ENCODE measurements at places on chromosomes 12 and 14. TPM values are rescaled to one million over a fixed set of nuclear protein-coding genes. Genes with fewer than 3 reads are reported as not detected.

DNA sequence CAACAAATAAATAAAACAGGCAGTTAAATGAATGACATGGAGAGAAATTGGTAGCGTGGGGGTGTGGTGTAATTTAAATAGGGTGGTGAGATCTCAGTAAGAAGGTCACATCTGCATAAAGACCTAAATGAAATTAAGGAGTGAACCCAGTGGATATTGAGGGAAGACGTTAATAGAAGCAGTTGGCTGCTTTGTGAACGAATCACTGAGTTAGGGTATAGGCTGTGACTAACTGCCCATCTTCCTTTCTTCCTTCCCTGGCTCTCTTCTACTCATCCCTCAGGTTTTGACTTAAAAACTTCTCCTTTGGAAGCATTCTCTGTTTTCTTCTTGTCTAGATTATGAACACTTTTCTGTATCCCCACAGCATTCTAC lies 64.7 kb downstream of the BTG1 start:
- DNase-seq: no peak

DNA sequence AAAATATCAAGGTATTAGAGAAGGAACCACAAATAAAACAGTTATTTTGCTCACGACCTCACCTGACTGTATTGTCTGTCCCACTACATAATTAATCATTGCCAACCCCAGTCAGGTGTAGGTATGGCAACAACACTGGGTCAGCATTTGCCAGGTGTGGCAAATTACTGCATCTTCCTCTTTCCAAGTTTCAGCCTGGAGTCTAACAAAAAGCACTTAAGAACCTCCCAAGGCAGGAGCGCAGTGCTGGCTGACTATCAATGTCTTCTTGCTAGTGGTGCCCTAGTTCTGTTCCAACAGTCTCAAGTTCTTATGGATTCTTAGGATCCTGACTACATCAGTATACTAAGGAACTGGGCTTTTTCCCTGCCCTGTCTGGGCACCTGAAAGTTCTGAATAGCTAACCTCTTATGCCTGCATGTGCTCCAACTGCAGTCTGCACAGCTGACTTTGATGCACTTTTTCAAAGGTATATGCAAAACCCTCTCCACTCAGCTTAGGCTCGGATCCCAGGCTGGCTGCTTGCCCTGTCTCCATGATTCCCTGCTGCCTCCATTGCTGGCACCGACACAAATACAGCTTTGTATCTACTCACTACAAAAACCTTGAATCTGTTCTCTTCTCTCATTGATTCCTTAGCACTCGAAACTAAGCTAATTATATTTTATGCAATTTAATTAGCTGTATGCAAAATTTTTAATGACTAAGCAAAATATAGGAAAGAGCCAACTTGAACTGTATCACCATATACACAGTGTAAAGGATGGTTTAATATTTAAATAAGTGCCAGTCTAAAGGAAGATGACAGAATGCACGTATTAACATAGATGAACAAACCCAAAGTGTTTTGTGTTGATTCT lies 113.3 kb downstream of the PRKD1 start:
- no peak for DNase-seq

DNA sequence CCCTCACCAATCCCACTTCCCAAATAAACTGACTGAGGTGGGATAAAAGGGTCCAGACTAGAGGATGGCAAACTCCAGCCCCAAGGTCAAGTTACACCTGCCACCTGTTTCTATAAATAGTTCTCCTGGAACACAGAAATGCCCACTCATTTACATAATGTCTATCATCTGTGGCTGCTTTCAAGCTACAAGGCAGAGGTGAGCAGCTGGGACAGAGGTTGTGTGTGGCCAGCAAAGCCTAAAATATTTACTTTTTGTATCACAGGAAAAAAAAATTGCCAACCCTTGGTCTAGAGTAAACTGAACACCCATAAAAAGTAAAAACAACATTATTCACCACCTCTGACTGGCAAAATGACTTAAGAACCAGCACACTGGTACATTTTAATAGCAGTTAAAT lies 269.4 kb downstream of the RGS6 start:
- no peak for DNase-seq

- no peak for DNase-seq
These were observed 13.4 kb downstream of the ACOT6 start for GRCh38 chr14:73625706-73626105.

- no peak for DNase-seq
These were observed 64.5 kb downstream of the FOXG1 start for GRCh38 chr14:28831126-28831525.

DNA sequence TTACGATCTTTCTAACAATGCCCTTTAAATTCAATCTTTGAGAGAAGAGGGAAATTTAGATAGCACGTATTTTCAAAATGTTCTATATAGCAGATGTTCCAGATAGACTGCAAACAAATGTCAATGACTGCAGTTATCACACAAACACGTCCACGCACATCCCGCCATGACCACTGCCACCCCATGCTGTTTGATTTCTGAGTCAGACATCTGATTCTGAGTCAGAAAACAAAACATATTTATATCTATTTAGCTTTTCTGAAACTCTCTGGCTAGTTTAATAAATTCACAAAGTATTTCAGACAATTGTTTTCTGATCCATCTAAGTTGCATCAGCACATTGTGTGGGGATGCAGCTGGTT lies 105.9 kb upstream of the BCAT1 start:
- DNase-seq: no peak

DNA sequence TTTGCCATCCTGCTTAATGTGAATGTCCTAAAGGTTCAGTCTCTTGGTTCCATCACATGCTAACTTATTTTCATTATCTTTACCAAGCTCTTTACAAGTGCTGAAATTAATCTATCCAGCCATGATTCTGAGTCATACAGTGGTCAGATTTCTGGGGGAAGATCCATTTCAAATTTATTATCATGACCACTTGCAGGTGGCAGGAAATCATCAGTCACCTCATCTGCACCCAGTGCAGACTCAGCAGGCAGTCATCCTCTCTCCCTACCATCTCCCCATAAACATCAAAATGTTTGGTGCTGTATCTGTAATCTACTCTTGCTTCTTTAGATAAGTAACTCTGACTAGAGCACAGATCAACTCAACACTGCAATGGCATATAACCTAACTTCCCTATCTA lies 23.5 kb downstream of the ATG14 start:
- DNase-seq: no peak

- DNase-seq: no peak
These were observed 36.1 kb upstream of the CDKN3 start for GRCh38 chr14:54360667-54361066.

- DNase-seq: no peak
These were observed 21.2 kb downstream of the CALM1 start for GRCh38 chr14:90418053-90418452.

The PPP1CC gene
- 102 TPM for total RNA-seq
